Posterior cingulate gyrus (tissue), 11 donors: ENCODE measurements at places on chromosomes 2 and 18.

DNA sequence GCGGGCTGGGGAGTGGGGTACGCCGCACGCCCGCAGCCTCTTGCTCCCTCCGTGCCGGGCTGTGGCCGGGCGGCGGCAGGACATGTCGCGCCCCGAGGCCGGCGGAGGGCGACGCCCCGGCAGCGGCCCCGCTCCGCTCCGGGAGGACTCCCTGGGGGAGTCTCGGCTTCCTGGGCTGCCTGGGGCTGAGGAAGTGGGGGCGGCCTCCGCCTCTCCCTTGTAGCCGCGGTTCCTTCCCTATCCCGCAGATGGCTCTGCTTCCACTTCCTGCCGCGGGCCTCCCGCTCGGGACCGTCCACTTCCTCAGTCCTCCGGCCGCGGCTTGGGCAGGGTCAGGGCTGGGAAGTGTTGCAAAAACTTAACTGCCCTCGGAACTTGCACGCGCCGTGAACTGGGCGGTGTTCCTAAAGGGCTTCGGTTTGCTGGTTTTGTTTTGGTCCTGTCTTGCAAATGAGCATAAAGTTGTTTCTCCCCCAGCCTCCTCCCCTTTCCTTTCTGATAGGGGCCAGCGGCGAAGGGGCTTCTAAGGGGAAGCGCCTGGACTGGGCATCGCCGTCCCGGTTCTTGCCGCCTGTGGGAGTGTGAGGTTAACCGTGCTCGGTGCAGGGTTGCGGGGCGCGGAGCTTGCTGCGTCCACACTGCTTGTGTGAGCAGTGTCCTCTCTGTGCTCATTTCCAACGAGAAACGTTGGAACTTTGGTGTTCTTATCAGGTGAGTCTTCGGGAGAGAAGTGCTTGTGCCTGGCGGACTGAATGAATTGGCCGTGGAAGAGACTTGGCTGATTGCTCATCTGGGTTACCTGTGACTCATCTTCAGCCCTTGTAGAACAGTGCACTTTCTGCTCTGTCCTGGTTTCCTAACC lies 600 bp downstream of the RALB start:
- DNase-seq = peak; percentile 74

GRCh38 chr2:1793001-1793867 lies 48.9 kb upstream of the PXDN start:
- no peak for DNase-seq

GRCh38 chr2:156565066-156565710 lies 129.0 kb downstream of the GPD2 start:
- DNase-seq = no peak

GRCh38 chr2:215635788-215636139 lies 199.9 kb upstream of the FN1 start:
- DNase-seq = no peak
